ENCODE measurements at places on chromosomes 16 and 17.

DNA sequence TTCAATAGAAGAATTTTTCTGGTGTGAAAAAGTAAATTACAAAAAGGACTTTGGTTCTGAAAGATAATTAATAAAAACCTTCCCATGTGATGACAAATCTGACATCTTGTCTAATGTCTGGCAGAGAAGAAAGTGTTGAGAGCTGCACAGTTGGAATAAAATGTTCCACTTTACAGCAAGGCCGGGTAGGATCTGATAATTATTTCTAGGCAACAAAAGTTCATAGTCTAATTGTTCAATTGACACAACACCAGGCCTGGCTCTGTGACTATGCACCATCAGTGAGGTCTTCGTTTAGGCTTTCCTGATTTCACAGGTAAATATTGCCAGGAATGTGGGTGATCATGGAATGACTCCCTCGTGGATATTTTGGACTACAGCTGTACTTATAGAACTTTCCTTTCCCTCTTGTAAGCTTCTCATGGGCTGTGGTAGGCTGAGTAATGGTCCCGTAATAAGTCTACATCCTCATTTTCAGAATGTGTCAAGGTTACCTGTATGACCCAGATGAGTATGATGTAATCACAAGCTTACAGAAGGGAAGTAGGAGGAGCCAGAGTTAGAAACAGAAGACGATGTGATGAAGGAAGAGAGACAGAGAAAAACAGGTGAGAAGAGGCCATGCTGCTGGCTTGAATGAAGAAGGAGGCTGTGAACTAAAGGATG lies 217.0 kb downstream of the CDH13 start:
- DNase-seq: no peak

DNA sequence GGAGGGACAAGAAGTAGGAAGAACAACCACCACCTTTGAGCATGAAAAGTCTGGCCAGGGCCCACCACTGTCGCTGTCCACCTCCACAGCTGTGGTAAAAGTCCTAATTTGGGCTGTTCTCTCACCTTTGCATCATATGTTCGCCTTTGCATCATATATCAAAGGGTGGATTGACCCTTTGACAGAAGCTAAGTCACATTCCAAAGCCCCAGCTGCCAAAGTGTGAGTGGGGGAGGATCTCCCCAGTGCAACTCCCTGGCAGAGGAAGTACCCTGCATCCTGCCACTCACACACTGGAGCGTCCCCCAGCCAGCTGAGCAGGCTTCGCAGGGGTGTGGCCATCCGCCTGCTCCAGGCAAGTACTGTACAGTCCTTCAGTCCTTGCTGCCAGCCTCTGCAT lies 12.7 kb upstream of the SPECC1 start:
- no peak for DNase-seq

DNA sequence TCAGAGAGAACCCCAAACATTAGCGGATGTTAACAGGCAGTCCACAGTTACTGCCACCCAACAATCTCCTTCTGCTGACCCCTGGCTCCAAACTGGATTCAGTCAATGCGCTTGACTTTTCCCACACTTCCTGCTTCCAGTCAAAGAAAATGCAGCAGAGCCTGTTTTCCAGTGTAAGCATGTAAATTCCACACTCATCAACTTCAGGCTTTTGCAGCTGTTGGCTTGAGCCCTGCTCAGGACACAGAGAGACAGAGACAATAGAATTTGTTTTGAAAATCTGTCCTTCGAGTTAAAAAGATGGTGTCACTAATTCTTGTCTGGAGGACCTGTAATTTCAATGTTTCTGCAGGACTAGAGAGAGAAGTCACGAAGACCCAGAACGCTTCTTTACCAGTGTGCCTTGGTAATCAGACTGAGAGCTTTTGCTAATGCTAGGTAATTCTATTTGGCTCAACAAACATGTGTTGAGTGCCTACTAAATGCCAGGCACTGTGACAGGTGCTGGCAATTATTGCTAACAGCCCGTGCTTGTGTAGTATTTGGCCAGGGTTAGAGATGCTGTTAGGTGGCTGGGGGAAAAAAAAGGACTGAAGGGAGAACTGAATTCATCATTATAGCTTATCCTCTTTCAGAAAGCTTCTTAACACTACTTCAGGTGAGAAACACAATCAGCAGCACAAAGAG lies 32.5 kb downstream of the HOXB1 start:
- DNase-seq: no peak

DNA sequence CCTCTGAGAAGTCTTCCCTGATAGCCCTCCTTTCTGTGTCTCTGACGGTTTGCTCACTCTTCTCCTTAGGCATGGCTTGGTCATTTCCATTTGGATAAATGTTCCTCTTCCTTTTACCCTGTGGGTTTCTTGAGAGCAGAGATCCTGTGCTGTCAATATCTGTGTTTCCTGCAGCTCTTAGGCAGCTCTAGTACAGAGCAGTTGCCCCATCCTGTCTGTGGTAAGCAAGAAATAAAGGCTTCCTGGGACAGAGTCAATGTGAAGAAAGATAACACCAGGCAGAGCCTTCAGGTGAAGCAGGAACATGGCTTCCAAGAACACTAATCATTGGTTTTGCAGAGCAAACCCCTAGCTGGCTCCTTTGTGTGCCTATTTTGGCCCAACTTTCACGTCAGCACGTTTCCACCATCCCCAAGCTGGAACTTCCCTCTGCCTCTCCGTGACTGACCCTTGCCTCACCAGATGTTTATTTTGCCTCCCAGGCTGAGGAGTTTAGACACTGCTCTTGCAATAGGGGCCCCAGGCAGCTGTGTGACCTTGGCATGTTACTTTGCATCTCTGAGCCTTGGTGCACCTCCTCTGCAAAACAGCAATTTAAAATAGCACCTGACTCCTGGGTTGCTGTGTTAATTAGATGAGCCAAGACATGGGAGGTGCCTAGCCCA lies 49.6 kb upstream of the SIAH1 start:
- no peak for DNase-seq

DNA sequence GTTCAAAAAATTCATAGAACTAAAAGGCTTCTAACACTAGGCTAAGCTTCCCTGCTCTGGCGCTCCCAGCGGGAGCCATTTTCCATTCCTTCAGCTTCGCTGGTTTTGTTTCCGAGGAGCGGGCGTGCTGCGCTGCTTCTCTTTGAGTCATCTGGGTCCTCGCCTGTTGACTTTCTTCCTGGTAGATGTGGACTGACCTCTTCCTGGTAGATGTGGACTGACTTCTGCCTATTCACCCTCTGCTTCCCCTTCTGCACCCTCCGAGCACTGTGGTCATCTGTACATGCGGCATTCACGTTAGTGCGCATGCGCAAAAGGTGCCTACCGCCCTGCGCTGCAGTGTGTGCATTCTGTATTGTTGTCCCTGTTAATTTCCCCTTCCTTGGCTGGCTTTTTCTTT lies 40.8 kb upstream of the SEC14L1 start:
- DNase-seq: no peak

- DNase-seq: no peak
Observed at GRCh38 chr16:74297145-74297665, 591 bp downstream of the PSMD7 start.

GRCh38 chr17:80030730-80031410 lies 4.8 kb downstream of the TBC1D16 start:
- DNase-seq: no peak

- no peak for DNase-seq
Observed at GRCh38 chr17:2952174-2952845, 111.1 kb downstream of the OR1D5 start.

DNA sequence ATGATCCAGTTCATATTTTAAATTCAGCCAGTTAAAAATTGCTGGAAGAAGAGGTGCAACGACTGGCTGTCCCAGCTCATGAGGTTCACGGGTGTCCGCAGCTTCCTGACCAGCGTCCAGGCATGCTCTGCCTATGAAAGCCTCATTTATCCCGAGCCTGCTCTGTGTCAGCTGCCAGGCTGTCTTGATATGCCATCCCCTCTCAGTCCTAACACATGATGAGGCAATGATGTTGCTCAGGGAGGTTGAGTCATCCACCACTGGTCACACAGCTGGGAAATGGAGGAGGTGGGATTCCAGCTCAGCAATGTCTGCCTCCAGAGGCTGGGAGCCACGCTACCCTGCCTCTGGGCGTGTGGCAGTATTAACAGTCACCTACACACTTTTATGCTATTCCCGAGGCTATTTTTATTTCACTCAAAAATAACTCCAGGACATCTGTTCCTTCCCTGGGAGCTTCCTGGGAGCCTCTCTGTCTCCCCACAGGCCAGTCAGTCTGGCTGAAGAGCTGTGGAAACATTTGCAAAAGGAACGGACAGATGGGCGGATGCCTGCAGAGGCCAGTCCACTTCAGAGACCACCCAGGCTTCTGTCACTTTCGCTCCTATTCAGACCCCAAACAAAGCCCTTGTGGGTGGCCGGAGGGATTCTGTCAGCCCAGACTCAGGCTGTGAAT lies 22.5 kb downstream of the RAB11FIP4 start:
- no peak for DNase-seq

DNA sequence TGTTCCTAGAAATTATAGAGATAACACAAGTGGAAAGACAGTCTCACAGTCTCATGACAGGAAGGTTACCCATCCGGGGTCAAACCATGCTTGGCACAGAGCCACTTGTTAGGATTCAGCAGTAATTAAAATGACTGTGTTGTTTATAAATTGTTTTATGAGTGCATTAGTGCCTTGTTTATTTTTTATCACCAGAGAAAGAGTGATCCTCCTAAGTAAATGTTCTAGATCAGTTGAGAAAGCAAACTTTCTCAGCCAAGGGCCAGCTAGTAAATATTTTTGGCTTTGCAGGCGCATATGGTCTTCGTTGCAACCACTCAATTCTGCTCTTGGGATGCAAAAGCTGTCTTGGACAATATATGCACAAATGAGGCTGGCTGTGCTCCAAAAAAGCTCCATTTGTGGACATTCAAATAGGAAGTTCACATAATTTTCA lies 253.9 kb upstream of the CACNG5 start:
- DNase-seq: peak; percentile 31

GRCh38 chr17:81891303-81891552 lies 158 bp downstream of the ALYREF start:
- DNase-seq: no peak

GRCh38 chr16:13829697-13830299 lies 90.2 kb upstream of the ERCC4 start:
- no peak for DNase-seq

DNA sequence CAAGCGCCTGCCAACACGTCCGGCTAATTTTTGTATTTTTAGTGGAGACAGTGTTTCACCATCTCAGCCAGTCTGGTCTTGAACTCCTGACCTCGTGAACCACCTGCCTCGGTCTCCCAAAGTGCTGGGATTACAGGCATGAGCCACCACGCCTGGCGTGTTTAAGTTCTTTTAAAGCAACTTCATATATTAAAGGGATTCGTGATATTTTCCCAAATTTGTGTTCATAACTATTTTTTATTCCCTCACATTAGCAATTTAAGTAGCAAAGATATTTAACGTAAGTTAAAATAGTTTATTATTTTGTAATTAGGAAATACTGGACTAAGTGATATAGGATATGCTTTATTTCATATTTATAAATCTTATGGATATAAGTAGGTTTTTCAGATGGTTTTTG lies 4.2 kb downstream of the SPG7 start:
- no peak for DNase-seq

DNA sequence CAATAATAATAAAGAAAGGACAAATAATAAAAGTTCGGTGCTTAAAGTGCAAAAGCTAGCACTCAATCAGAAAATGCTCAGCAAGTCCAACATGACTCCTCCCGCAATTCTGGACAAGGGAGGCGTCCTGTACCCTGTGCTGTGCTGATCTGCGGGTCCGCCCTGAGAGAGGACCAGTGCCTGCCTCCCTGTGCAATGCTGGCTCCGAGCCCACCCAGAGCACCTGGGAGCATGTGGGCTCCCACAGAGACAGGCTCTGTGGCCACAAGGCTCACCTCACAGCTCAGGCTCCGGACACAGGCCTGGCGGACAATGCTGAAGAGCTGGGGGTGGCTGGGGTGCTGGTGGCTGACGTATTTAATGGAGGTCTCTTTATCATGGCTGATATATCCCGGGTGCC lies 11.1 kb downstream of the FLCN start:
- DNase-seq: no peak

- no peak for DNase-seq
Observed at GRCh38 chr16:78289844-78290277, 190.4 kb downstream of the WWOX start.

GRCh38 chr17:74877592-74878548 lies 5.1 kb upstream of the FDXR start:
- DNase-seq: no peak

DNA sequence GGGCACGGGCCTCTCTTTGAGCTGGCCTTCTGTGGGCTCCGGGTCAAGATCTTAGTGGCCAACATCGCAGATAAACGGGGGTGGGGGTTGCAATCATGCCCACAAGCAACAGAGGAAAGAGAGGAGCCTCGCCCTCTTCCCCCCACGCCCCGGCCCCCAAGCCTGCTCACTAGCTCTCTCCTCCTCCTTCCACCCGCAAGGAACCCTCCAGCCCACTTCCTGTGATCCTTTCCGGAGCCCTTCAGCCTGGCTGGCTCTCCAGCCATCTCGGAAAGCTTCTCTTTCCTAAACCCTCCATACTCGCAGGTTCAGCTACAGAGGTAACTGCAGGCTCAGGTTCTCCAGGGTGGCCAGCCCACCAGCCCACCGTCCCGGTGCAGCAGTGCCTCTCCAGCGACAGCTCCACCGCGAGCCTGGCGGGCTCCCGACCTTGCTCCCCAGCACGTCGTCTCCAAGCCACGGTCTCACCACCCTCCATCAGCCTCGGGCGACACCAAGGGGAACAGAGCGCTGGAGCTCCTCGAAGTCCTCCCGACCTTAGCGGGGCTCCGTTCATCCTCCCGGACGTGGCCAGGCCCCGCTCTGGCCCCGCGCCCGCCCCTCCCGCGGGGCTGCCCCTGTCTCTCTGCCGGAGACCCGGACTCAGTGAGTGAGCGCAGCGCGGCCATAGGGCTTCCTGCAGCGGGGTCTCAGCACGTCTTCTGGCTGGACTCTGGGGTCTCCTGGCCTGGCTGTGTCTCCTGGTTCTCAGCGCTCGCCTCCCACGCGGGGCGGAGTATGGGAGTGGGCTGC lies 12.9 kb upstream of the ODF4 start:
- DNase-seq: peak; percentile 87

- no peak for DNase-seq
Observed at GRCh38 chr16:58038219-58038641, 12.7 kb downstream of the MMP15 start.

DNA sequence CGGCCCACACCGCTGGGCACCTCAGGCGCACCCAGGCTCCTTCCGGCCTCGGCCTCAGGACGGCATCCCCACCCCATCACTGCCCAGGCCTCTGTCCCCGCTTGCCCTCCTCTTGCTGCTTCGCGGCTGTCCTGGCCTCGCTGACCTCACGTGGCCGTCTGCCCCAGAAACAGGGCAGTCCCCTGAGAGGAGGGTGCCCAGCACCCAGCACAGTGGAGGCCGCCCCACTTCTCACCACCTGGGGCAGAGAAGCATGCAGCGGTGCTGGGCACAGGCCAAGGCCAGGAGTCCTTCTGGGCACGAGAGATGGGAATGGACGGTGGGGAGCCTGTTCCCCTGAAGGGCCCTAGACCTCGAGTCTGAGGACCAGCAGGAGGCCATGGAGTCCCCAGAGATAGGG lies 8.9 kb downstream of the HAGH start:
- no peak for DNase-seq

DNA sequence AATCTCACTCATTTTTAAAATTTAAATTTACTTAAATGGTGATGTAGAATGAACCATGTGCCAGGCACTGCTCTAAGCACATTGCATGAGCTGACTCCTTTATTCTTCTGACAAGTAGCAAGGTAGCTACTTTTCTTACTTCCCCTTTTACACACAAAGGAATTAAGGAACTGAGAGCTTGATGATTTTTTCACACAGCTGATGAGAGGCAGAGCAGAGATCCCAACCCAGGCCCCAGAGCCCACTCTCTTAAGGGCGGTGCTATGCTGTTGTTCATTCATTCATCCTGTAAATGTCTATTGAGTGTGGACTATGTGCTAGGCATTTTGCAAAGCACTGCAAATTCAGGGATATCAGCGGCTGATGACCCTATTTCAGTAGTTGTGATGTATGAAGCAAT lies 17.9 kb downstream of the SEC14L5 start:
- DNase-seq: no peak

Data from right kidney (tissue), 9 donors.